HTR-8/SVneo (cell line): ENCODE measurements at places on chromosomes 4 and X.
A peak's percentile ranks its signal among the peaks of the same experiment; 100 is the strongest.

GRCh38 chr4:1417522-1418390 is 11.5 kb upstream of the NKX1-1 start:
- DNase-seq, result no peak

DNA sequence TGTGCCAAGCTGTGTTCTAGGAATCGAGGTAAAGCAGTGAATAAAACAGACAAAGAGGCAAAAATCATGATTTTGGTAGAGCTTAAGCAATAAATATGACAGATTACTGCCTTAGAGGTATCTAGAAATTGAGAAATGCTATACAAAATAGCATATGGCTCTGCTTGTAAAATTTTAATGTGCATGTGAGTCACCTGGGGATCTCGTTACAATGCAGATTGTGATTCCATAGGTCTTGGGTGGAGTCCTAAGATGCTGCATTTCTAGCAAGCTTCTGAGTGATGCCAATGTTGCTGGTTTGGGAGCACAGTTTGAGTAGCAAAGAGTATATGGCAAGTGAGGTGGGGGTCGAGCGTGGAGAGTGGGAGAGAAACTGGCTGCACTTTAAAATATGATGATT is 697.3 kb upstream of the MAGEB2 start:
- DNase-seq, result no peak

DNA sequence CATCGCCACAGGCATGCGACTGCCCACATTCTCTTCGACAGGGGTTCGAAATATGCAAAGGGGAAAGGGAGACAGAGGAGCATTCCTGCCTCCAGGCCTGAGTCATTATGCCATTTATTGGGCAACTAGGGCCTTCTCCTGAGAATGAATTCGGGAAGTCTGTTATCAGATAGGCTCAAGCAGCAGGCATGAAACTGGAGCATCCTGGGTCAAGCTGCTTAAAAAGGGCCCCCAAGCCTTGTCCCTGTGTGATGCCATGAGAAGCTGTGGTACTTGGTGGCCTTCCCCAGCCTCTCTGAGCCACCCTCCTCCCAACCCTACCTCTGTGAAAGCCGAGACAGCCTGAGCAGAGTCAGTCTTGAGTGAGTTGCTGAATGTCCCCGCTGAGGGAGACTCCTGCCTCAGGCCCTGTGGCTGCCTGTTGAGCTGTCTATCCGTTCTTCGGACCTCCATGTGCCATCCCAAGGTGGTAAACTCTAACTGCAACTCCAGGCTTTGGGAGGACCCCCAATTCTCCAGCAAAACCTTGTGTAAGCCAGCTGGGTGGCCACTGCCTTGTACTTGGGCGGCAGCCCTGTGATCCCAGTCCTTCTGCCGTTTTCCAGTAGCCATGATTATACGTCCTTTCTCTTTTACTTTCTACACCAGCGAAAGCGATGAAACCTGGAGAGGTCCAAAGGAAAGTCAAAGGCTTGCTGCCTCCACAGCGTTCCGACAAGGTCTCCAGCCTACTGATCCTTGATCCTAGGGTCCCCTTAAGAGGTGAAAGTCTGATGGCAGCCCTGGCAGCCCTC is 37.7 kb downstream of the NBDY start:
- no peak for DNase-seq

- DNase-seq, result no peak
Measured at GRCh38 chrX:24369816-24370215, 9.4 kb downstream of the SUPT20HL1 start.

GRCh38 chr4:86657382-86657781 is 63.3 kb downstream of the PTPN13 start:
- DNase-seq, result no peak

DNA sequence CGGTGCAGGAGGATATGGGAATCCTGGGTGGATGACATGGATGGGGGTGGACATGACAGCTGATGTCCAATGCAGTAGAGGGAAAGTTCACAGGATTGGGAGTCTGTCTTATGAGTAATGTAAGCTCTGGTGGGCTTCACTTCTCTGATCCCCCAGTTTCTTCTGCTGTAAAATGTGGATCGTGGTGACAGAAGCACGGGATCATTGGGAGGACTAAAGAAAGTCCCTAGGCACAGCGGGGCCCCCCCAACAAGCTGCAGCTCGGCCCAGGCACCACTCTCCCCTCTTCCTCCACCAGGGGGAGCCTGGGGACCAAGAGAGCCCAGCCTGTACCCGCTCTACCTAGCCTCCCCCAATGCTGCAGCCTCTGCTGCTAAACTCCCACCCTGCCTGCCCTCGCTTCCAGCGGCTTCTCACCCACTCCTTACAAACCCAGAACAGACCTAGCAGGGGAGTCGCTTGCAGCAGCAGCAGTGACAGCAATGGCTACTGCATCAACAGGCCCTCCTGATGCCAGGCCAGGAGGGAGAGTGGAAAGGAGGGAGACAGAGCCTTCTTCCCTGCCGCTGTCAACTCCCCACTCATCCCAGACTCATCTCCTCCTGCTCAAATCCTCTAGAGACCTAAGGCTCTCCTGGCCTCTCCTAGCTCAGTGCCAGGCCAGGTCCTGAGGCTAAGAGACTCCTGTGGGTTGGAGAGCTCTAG is 36.1 kb upstream of the IQSEC2 start:
- peak; percentile 48 for DNase-seq

DNA sequence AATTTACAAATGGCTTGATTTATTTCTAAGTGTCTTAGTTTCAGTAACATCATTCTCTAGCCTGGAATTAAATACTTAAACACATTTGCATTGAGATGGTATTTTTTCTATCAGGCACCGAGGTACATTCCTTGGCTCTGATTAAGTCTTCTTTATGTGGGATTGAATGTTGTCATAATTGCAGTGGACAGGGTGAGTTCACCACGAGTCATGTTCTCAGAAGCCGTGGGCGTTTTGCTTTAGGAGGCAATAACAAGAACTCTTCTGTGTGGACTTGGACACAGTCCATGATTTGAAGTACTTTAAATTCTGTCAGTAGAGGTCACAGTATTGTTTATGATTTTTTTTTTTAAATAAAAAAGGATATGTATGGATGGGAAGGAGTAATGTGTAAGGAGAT is 57.1 kb upstream of the EFHC2 start:
- DNase-seq, result peak; percentile 24

DNA sequence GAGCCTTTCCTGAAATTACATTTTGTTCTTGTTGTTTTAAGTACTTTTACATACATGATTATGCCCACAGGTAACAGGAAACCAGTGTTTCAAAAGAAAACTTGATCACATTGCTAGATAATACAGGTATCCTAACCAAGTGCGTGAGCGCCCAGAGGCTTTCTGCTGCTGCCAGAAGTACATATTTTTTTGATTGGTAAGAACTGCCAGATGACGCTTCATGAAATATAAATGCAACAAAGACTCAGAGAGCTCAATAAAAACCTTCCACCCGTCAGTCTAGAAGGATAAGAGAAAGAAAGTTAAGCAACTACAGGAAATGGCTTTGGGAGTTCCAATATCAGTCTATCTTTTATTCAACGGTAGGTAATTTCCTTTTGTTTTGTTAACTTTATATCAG is at the start of gene EPGN:
Gene EPGN, plus strand, starts transcription at position 256 of the 400 bp plus-strand sequence. Its CDS starts 64 bp downstream, at position 320.
- DNase-seq, result no peak

- DNase-seq, result no peak
Measured at GRCh38 chr4:57043347-57044251, 64.9 kb downstream of the POLR2B start.

GRCh38 chr4:173057901-173058300 is 110.7 kb upstream of the GALNT7 start:
- no peak for DNase-seq

GRCh38 chrX:150625875-150626274 is 57.5 kb downstream of the MTM1 start:
- DNase-seq, result no peak

DNA sequence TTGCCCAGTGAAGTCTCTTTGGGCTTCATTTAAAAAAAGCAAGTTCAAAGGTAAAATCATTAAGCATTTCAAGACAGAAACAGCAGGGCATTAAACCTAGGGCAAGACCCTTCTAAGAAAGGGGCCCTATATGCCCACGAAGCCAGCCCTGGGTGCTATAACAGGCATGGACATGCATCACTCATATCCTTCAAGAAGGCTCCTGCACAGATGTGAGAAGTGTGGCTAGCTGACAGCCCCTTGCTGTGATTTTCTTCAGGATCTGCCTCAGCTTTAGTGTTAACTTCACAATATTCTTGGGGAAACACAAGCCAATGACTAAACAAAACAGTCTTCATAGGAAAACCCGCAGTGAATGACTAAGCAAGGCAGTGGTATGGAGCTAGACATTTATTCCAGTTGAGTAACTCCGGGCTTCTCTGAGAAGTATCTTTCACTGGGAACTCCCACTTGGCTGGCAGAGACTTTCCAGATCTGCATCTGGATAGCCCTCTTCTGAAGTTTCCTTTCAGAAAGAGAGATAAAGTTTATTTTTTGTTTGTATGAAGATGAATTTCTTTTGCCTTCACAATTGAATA is 11.9 kb upstream of the MAOA start:
- peak; percentile 7 for DNase-seq

- no peak for DNase-seq
Measured at GRCh38 chrX:29468911-29469494, 746.4 kb upstream of the MAGEB2 start.

GRCh38 chr4:38921151-38921550 is 53.5 kb downstream of the FAM114A1 start:
- no peak for DNase-seq

DNA sequence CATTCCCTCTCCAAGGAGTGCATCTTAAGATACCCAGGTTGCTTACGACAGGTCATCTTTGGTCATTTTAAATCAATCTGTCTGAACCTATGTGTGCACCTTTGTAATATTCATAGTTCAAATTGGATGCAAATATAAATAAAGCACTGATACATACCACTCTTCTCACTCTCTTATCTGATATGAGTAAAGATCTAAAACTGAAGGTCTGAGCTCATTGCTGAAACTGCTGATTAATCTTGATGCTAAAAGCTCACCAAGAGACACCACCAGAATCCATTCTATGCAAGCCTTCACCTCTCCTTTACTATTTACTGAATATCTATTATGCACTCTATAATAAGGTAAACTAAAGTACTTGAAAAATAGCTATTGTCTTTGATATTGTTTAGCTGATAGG is 16.6 kb downstream of the HSD17B13 start:
- DNase-seq, result no peak

DNA sequence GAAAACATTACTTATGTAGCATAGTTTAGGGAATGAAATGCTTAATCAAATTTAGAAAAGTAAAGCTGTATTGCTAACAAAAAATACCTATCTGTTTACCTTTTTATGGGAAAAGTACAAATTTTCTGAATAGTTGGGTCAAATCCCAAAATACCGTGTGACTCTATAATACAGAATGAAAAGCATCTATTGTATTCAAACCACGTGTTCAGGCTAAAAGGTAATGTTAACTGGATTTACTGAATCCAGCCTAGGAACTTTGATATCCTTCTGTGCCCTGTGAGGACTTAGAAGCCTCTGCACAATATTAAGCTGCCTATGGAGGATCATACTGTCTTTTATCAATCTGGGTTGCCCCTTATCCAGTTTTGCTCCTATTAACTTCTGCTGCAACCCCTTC is 36.3 kb upstream of the AGA start:
- no peak for DNase-seq

DNA sequence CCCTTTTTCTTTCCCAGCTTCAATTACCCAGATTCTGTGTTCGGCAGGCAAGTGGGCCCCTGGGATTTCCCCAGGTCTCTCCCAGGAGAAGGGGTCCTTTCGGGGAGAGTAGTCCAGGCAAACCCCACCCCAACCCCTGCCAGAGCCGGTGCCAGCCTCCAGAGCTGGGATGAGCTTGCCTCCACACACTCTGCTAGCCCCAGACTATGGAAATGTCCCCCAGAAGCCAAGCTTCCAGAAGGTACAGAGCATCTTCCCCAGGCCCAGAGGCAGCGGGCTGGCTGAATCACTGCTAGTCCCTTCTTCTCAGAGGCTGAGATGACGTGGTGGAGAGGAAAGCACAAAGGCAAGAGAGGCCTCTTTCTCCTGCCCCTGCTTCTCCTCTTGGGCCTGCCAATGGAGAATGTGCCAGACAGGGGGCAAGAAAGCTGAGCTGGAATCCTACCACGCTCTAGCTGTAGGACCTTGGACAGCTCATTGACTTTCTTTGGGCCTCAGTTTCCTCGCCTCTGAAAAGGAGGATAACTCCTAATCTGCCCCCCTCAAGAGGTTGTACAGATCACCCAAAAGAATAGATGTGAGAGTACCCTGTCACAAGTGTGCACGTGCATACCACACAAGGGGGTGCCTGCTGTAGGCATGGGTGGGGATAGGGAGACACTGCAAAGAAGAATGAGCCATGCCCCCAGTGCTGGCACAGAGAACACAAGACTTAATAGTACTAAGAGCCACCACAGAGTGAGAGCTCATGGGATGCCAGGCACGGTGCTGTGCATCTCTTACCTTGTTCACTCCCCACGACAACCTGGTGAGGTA is 2.1 kb downstream of the SASH3 start:
- DNase-seq, result no peak

GRCh38 chr4:84219656-84220055 is 279.4 kb downstream of the NKX6-1 start:
- DNase-seq, result no peak

DNA sequence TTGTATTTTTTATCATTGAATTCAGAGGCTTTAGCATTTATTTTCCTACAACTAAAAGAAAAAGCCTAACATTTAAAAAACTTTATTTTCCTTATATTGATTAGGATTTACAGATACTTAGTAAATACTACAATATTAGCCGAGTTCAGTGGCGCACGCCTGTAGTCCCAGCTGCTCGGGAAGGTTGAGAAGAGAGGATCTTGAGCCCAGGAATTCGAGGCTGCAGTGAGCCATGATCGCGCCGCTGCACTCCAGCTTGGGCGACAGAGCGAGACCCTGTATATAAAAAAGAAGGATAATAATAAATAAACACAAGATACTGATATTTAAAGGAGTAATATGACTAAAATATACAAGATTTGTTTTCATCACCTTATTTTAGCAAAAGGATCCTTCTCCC is 681 bp upstream of the UPF3B start:
- no peak for DNase-seq

DNA sequence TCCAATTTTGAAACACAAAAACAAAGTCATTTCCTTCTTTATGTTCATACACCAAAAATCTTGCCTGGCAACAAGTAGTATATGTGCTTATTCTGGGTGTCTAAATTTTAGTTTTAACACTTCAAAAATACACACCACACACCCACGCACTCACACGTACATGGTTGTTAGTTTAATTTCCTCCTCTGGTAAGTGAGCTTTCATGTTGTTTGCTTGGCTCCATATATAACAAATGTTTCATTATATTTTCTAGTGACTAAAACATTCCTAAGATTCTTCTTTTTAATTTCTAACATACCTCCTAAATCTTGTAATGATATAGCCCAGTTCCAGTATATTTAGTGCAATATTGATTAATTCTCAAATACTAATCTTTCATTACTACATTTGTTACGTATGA is 80.9 kb downstream of the PRDM5 start:
- no peak for DNase-seq

GRCh38 chr4:1239950-1240307 is 9.0 kb downstream of the CTBP1 start:
- no peak for DNase-seq

GRCh38 chr4:106892786-106893185 is 143.3 kb downstream of the DKK2 start:
- no peak for DNase-seq

DNA sequence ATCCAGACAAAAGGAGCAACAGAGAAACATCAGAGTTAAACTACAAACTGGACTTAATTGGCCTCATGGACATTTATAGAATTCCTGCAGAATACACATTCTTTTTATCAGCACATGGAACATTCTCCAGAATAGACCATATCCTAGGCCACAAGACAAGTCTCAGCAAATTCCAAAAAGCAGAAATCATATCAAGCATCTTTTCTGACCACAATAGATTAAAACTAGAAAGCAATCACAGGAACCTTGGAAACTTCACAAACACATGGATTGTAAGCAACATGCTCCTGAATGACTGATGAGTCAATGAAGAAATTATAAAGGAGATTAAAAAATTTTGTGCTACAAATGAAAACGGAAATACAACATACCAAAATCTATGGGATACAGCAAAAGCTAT is 526.7 kb downstream of the PCDH7 start:
- no peak for DNase-seq
